Brain pericyte (primary cell): ENCODE measurements at places on chromosomes 3 and 15.

GRCh38 chr3:46959161-46959511, 17.4 kb downstream of the CCDC12 start:
- no peak for DNase-seq

DNA sequence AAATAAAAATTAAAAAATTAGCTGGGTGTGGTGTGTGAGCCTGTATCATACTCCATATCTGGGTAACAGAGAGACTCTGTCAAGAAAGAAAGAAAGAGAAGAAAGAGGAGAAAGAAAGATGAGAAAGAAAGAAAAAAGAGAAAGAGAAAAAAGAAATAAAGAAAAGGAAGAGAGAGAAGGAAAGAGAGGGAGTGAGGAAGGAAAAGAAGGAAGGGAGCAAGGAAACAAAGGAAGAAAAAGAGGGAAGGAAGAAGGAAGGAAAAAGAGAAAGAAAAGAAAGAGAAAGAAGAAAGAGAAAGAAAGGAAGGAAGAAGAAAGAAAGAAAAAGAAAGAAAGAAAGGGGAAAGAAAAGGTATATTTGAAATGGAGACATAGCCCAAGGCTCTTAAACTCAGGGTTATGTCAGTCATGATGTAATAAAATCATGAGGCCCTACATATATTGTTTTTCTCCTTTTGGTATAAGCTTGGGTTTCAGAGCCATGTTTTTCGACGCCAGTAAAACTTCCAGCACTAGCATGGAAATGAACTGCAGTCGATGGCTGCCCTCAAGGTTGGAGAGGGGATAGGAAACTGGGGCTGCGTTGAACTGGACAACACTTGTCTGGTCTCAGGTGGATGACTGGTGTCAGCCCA, 38.0 kb upstream of the RFTN1 start:
- no peak for DNase-seq

DNA sequence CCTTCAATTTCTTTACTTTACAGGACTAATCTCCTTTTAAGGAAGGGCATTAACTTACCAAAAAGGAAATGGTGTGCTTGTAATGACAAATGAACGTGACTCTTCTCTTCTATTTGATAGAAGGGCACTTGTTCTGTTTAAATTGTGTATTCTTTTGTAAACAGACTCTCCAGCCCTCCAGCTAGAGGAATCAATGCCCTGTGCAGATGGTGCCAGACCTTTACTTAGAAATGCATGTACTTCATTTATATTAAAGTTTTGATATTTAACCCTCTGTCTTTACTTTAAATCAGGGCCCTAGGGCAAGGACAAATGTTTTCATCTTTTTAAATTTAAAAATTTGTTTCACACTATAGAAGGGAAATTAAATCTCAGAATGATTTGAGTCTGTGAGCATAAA, 355.1 kb downstream of the GBE1 start:
- no peak for DNase-seq

DNA sequence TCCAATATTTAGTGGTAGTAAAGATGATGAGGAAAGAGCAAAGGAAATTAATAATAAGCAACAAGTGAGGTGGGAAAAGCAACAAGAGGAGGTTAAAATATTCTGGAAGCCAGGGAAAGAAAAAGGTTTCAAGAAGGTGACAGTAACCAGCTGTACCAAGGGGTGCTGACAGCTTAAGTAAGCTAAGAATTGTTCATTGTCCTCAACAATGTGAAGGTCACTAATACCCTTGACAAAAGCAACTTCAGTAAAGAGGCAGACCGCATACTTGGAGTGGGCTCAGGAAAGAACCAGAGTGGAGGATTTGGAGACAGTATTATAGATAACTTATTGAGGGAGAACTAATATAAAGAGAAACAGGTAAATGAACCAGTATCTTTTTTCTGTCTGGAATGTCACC, 116.2 kb downstream of the GBE1 start:
- no peak for DNase-seq

GRCh38 chr15:97731859-97732258, 228.6 kb upstream of the ARRDC4 start:
- no peak for DNase-seq

DNA sequence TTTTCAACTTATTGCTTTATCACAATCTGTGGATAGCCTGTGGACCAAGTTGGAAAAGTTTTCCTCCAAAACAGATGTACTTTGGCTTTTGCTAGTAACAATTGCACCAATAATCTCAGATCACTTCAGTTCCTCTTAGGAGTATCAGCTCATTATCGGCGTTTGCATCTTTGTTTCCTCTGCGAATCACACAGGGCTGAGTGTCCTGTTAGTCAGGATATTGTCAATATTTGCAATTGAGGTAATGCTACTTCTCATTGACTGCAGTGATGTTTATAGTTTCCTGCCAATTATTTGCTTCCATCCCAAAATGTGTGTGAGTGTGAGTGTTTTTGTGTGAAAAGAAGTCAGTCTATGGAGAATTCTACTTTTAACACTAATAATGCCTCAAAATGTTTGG, 545.0 kb downstream of the SI start:
- no peak for DNase-seq

GRCh38 chr3:141913150-141913811, 36.8 kb downstream of the ATP1B3 start:
- peak; percentile 30 for DNase-seq

GRCh38 chr15:98778263-98778959, 130.1 kb downstream of the IGF1R start:
- DNase-seq: no peak

GRCh38 chr15:91196768-91197167, 96.7 kb downstream of the SV2B start:
- no peak for DNase-seq

- no peak for DNase-seq
These were observed 23.9 kb upstream of the PLSCR4 start for GRCh38 chr3:146274833-146275232.

- DNase-seq: no peak
These were observed 17.0 kb downstream of the SUCLG2 start for GRCh38 chr3:67637255-67637900.

DNA sequence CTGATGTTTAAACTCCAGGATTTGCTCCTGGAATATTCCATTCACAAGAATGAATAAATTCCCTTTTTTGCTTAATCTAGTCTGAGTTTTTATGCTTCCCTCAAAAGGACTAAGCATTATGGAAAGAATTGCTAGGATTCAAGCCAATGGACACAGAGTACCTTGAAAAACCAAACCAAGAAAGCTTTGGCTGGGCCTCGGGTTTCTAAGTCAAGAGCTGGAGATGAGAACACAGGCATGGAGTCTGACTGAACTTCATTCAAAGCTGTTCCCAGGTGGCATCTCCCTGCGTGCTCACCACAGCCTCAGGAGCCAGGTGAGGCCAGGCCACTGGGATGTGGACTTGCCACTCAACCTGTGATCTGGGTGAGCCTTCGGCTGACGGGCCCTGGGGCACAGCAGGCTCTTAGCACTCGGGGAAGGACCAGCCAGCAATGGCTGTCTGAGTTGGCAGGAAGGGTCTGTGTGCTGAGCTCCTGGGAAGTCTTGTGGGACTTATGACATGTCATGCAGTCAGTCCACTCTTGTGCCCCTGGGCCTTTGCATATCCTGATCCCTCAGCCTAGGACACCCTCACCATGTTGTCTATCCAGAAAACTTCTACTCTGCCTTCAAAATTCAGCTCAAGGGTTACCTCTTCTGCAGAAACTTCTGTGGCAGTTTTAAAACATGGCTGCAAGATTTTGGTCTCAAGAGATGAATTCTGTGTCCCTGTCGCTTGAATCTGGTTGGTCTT, 21.8 kb downstream of the CRABP1 start:
- DNase-seq: no peak

DNA sequence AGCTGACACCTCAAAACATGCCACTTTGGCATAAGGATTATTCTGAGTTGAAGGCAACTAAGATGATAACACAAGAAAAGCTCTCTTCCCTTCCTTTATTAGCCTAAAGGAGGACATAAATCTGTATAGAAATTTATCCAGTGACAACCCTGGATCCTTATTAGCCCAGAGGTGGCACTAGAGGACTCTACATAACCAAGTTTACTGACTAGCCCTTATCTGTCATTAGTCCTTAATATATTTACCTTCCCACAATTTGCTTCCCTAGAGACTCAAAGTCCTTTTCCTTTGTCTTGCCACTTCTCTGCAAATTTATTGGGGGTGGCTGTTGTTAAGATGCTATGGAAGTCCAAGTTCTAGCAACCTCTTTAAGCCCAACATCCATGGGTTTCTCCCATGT, 26.7 kb downstream of the CEP70 start:
- no peak for DNase-seq

GRCh38 chr3:100170486-100170885, 56.2 kb upstream of the FILIP1L start:
- DNase-seq: no peak

DNA sequence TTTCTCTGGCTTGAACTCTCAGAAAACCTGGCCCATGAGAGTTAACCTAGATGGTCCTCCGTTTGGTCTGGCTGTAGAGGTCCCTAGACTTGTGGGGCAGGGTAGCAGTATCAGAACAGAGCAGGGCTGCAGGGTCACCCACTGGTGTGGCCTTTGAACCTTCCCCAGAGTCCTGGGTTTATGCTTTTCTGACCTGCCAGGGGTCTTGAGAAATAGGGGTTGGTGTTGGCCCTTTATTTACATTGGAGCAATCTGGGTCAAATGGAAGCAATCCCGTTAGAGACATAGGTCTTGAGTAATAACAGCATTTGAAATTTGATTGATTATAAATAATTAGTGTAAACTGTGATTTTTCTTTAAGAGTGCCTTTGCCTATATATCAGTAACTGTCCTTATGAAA, 23.8 kb downstream of the DLEC1 start:
- no peak for DNase-seq

DNA sequence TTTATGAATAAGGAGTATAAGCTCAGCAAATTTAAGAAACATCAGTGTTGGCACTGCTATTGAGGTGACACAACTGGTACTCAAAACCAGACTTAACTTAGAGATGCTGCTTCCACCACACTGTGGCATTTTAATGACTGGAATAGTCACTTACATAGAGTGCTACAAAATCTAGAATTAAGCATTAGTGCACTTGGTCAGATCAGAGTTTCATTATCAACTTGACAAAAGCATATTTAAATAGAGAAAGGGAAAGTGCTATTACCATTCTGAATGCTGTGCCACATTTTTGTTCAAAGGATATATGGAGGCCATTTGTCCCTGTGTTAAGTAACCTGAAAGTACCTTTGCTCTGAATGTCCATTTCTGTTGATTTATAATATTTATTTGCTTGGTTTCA, 800.7 kb upstream of the ALCAM start:
- no peak for DNase-seq
